ENCODE measurements at places on chromosomes 1 and 21.

DNA sequence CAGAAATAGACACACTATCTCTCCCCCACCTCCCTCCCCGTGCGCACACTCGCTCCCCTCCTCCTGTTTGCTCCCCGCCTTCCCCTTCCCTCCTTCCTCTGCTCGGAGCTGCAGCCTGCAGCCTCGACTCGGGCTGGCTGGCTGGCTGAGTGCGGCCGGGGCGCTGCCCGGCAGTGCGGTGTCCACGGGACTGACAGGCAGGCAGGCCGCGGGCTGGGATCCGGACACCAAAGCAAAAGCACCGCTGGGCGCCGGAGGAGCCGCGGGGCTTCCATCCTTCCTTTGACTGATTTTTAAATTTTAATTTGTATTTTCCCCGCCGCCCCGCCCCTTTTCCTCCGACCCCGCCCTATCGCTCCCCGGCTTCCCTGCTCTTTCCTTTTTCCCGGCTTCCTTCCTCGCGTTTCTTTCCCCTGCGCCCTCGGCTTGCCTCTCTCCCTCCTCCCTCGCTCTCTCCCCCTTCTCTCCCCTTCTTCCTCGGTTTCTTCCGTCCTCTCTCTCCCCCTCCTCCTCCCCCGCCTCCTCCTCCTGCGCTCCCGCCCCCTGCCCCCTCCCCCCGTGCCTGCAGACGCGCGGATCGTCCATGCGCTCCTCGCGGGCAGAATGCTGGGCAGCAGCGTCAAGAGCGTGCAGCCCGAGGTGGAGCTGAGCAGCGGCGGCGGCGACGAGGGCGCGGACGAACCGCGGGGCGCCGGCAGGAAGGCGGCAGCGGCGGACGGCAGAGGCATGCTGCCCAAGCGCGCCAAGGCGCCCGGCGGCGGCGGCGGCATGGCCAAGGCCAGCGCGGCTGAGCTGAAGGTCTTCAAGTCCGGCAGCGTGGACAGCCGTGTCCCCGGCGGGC, 109.4 kb downstream of the NAV1 start:
- DNase-seq = no peak

DNA sequence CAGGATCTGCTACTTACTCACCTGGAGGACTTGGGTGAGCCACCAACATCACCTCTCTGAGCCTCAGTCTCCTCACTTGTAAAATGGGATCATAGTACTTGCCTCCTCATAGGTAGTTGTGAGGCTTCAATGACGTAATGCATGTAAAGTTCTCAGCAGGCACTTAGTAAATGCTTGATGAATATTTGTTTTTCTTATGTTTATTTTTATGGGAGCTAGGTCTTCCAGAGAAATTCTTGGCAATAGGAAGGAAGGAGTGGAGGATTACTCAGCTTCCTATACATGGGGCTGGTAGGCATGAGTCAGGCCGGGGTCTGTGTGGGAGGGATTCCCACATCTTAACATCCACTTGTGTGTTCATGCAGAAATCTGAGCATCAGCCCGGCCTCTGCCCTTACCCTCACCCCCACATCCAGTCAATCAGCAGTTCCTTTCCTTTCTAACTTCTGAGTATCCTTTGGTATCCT, 95.4 kb upstream of the USP24 start:
- DNase-seq = no peak

- DNase-seq = no peak
Observed at GRCh38 chr1:9186082-9186859, 48.3 kb upstream of the H6PD start.

DNA sequence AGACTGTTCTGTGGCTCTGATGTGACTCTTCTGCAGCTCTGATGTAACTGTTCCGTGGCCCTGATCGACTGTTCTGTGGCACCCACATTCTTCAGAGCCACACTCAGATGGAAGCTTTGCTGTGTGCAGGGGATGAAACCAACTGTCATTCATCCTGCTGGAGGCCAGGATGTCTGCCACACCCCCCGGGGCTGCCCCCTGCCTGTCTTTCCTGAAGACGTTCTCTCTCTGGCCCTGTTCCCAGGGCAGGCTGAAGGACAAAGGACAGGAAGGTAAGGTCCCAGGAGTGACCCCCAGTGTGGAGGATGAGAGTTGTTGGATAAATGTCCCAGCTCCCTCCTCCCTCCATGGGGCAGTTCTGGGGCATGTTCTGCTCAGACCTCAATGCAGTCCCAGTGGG, 29.4 kb upstream of the UMODL1 start:
- no peak for DNase-seq

- no peak for DNase-seq
Observed at GRCh38 chr21:25898671-25899070, 163.9 kb downstream of the GABPA start.

GRCh38 chr21:43686811-43687565, 27.6 kb downstream of the RRP1B start:
- DNase-seq = no peak

DNA sequence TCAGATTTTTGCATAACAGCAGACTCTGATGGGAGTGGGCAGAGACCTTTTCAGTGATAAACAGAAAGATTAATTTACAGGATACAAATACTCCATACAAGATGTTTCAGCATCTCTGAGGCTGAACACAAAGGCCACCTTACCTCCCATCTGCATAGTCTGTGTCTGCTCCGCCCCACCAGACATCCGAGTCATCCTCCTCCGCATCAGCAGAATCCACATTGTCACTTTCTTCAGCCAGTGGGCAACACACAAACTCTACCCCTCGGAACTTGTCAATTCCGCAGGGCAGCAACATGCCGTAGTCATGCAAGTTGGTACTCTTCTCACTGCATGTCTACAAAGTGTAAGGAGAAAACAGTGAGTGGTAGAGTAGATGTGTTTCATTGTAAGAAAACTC, 119.7 kb downstream of the APP start:
- DNase-seq = no peak

- no peak for DNase-seq
Observed at GRCh38 chr1:175132436-175132835, 60.1 kb downstream of the KIAA0040 start.

DNA sequence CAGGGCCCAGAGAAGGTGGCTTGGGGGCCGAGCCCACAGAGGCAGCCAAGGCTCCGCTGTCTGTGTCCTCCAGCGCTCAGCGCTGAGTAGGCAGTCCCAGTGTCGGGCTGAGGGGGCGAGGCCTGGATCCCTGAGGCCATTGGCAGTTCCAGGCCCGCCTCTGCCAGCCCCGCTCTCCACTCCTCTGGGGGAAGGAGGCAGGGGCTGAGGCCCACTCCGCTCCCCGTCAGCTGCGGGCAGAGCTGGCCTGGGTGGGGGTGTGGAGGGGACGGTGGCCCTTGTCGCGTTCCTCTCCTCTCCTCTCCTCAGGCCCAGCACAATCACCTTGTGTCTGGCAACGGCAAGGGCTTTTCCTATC, 132.8 kb downstream of the CASZ1 start:
- DNase-seq = no peak

- DNase-seq = no peak
Observed at GRCh38 chr1:89763649-89763986, 57.2 kb upstream of the LRRC8D start.

- no peak for DNase-seq
Observed at GRCh38 chr21:34705011-34705410, 36.2 kb downstream of the CLIC6 start.

DNA sequence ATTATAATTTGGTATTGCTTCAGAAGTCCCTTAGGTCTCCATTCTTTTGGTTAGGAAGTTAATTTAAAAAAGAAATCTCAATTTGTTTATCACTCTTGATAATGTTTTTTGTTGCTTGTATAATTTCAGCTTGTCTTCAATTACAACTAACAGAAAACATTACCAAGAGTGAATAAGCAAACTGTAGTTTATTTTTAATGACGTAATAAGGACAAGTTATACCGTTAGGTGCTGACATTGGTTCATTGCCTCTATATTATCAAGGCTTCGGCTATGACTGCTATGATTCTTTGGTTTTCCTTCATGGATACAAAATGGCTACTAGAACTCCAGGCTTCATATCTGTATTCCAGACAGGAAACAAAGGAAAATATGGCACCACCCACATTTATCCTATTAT, 220.6 kb downstream of the PTGER3 start:
- no peak for DNase-seq

DNA sequence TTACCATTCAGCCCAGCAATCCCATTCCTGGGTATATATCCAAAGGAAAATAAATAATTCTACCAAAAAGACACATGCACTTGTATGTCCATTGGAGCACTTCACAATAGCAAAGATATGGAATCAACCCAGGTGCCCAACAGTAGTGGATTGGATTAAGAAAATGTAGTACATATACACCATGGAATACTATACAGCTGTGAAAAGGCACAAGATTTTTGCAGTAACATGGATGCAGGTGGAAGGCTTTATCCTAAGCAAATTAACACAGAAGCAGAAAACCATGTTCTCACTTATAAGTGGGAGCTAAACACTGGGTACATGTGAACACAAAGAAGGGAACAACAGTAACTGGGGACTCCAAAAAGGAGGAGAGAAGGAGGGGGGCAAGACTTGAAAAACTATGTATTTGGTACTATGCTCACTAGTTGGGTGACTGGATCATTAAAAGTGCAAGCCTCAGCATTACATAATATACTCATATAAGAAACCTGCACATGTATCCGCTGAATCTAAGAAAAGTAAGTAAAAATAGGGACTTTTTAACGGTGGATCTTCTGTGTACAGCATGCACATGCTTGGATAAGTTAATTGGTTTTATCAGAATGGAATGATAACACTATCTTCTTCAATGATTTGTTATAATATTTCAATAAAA, 3.9 kb upstream of the SHCBP1L start:
- DNase-seq = no peak

DNA sequence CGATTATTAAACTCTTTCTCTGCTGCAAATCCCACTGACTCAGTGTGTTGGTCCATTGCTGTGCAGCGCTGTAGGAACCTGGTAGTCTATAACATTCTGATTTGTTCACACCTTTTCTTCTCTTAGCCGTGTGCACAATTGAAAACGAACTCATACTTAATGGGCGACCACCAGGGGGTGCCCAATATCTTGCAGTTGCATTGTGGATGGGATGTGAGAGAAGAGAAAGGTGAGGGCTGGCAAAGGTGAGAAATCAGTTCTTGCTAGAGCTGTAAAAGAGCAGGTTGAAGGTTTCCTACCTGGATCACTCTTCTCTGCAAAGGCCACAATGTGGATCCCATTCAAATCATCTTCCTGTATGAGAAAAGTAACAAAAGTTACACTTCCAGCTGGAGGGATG, 51.0 kb downstream of the CASQ2 start:
- peak; percentile 9 for DNase-seq

DNA sequence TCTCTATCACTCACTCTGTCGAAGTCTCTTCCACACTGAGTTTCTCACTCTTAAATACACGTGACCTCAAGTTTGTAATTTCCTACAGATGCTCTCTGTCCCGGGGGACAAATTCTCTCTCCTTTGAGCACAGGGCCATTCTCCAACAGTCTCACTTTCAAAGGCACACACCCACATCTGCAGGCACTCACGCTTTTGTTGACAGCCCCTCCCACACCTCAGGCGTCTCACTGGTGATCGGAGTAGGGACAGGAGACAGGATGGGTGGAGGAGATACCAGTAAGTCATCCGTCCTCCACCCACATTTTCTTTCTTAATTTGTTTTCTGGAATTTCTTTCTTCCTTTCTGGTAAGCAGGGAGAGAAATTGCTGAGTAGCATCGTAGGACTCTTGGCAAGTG, 40.6 kb upstream of the GREM2 start:
- DNase-seq = no peak

All from CD4-positive, alpha-beta T cell treated with Interleukin-17A for 1 hour (primary cell).